ENCODE measurements at places on chromosomes 5 and 9. TPM values are rescaled to one million over a fixed set of nuclear protein-coding genes. Genes with fewer than 3 reads are reported as not detected.

Gene TMEM215
- total RNA-seq, result not detected

Gene MARCOL
- not detected for total RNA-seq

Gene FCN2
- 0.84 TPM for total RNA-seq

GRCh38 chr5:172835290-172835993, 1.4 kb downstream of the ERGIC1 start:
- no peak for DNase-seq

- DNase-seq, result no peak
Observed at GRCh38 chr9:120376101-120376500, 203.9 kb downstream of the CDK5RAP2 start.

- no peak for DNase-seq
Observed at GRCh38 chr9:121107881-121108280, 33.1 kb downstream of the CNTRL start.

All from pancreas (tissue), 10 donors.